ENCODE measurements at places on chromosomes 11 and 22. TPM values are rescaled to one million over a fixed set of nuclear protein-coding genes. Genes with fewer than 3 reads are reported as not detected.

DNA sequence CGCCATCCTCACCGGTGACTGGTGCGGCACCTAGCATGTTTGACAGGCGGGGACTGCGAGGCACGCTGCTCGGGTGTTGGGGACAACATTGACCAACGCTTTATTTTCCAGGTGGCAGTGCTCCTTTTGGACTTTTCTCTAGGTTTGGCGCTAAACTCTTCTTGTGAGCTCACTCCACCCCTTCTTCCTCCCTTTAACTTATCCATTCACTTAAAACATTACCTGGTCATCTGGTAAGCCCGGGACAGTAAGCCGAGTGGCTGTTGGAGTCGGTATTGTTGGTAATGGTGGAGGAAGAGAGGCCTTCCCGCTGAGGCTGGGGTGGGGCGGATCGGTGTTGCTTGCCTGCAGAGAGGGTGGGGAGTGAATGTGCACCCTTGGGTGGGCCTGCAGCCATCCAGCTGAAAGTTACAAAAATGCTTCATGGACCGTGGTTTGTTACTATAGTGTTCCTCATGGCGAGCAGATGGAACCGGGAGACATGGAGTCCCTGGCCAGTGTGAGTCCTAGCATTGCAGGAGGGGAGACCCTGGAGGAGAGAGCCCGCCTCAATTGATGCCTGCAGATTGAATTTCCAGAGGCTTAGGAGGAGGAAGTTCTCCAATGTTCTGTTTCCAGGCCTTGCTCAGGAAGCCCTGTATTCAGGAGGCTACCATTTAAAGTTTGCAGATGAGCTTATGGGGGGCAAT is 1.1 kb downstream of the NEAT1 start:
- DNase-seq: no peak

Gene BIK
- total RNA-seq: 1.7 TPM

- no peak for DNase-seq
Measured at GRCh38 chr11:100163471-100163870, 523.6 kb upstream of the ARHGAP42 start.

GRCh38 chr11:130601141-130601540 is 152.7 kb downstream of the ADAMTS15 start:
- no peak for DNase-seq

DNA sequence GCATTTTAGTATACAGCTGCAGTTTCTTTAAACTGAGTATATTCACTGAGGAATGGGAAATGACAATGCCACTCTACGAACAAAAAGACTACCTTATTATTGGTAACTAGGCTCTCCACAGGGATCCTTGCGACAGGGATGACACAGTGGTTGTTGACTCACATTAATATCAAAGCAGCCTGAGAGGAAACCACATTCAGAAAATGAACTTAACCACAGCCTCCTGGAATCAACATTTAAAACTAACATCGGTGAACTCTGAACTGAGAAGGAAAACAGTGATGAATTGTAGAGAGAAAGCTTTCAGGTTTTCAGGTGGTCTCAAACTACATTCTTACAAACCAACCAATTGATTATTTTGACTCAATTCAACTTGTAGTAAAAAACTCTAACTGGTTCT is 90.3 kb upstream of the MTMR2 start:
- DNase-seq: peak; percentile 37

DNA sequence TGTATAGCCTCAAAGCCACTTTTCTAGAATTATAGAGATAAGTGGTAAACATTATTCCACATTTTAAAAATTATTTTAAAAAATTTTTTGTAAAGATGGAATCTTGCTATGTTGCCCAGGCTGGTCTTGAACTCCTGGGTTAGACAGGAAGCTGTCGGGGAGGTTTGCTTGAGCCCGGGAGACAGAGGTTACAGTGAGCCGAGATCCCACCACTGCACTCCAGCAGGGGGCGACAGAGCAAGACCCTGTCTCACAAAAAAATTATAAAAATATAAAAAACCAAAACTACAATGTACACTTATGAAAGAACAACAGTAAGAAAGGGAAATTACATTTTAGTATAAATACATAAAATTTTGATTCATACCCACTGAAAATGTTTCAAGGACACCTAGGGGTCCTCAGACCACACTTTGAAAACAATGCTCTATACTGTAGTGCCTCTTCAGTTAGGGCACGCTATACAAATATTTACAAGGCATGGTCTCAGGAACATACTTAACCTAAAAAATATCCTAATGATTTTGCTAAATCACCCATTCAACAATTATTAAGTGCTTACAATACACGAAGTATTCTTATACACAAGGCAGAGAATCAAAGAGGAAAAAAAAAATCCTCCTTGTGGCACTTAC is 111.2 kb downstream of the MRTFA start:
- DNase-seq: peak; percentile 78

GRCh38 chr11:120651836-120652235 is 140.3 kb downstream of the GRIK4 start:
- DNase-seq: no peak

DNA sequence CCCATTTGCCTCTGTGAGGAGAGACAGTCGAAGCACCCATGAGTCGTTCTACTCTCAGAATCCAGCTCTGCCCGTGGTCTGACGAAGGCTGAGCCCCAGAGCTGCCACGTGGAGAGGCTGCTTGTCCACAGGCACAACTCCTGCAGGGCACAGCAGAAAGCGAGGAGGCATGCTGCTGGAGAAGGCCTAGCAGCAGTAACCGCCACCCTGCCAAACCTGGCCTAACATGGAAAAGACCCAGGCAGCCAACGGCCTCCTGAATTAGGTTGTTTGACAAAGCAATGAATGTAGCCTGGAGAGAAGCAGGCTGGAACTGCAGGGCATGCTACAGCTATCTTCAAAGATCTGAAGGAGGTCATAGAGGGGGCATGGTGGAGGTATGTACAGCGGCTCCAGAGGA is 89.7 kb downstream of the SNX19 start:
- DNase-seq: no peak

DNA sequence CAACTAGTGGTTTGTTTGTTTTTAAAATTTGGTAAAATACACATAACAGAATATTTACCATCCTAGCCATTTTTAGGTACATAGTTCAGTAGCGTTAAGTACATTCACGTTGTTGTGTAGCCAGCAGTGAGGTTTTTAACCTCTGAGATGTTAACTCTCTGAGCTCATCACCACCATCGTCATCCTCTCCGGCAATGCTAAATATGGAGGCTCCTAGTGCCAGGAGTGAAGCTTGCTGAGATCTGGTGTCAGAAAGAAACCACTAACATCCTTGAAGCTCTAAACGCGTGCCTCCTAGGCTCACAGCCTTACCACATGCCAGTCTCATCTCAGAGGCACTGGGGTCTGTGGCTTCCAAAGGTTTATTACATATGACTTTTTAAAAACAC is 330.2 kb upstream of the B3GAT1 start:
- DNase-seq: no peak

DNA sequence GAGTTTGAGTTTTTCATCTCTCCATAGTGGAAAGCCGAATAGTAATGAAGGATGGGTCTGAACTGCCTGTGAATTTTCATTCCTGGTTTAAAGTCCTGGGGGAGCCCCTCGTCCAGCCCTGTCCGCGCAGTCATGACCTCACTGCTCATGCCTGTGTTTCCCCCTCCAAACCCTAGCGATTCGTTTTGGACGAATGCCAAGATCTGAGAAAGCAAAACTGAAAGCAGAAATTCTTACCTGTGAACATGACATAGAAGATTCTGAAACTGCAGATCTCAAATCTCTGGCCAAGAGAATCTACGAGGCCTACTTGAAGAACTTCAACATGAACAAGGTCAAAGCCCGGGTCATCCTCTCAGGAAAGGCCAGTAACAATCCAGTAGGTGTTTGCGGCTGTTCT is 30.5 kb downstream of the CDPF1 start:
- no peak for DNase-seq

- no peak for DNase-seq
Measured at GRCh38 chr11:93267383-93267782, 63.2 kb upstream of the DEUP1 start.

DNA sequence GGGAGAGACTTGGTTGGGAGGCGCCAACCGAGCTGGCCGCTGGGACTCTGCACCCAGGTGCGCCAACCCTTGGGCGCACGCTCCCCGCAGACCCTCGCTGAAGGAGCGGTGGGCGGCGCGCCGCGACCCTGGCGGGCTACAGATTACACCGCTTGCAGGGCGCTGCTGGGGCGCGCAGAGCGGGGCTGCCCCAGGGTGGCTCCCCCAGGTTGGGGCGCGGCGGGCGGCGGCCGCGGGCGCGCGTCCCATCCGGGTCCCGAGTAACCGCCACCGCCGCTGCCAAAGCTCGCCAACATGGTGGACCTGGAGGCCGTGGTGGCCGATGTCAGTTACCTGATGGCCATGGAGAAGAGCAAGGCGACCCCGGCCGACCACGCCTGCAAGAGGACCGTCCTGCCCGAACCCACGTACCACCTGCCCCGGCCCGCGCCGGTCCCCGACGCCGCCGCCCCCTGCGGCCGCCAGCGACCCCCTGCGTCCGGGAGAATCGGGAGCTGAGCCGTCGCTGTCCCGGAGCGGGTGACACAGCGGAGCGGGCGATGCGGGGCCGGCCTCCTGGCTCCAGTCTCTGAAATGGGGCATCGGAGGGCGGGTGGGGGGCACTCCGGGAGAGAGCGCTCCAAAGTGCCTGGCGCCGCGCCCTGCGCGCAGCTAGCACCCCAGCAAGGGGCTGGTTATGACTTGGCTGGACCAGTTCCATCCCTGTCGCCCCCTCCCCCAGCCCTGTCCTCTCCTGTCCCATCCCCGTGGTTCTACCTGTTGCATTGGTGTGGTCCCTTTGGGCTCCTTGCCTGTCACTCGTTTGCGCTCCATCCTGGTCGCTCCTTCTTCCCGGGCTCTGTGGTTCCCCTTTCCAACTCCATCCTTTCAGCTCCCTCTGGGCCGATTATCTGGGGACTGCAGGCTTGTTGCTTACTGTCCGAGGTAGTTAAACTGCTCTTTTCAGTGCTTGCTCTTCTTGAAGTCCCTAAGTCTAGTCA is 143.3 kb upstream of the GRK3 start:
- DNase-seq: no peak

- peak; percentile 30 for DNase-seq
Measured at GRCh38 chr11:71962428-71963038, 33.7 kb downstream of the RNF121 start.
